ENCODE measurements at places on chromosomes 2 and 18.

DNA sequence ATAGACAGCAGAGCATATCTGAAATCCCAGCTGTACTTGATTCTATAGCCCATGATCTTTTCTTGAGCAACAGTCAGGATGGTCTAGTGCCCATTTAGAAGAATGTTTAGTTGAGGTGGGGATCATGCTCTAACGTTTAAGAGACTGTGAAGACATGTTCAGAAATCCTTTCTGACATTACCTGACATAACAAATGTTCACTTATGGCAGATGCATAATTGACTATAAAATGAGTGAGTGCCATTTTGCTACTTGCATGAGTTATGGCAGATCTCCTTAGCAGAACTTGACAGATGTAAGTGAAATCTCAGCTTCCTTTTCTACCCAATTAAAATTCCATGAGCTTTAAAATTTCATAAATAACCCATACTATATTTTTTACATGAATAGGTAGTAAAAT is 209.5 kb upstream of the MMADHC start:
- H3K27me3 ChIP-seq: no peaks in the 10 kb centered on the region
- no peak overlapping the region for H3K4me3 ChIP-seq
- no peak overlapping the region for H3K27ac ChIP-seq
- DNase-seq: no peak

- H3K4me3 ChIP-seq: no peak overlapping the region
- H3K27ac ChIP-seq: no peak overlapping the region
- no peaks in the 10 kb centered on the region for H3K36me3 ChIP-seq
- no peaks in the 10 kb centered on the region for H3K27me3 ChIP-seq
- peaks cover 5% of the 10 kb centered on the region for H3K4me1 ChIP-seq
- no peak for DNase-seq
Measured at GRCh38 chr2:160114020-160114419, 51.6 kb upstream of the PLA2R1 start.

DNA sequence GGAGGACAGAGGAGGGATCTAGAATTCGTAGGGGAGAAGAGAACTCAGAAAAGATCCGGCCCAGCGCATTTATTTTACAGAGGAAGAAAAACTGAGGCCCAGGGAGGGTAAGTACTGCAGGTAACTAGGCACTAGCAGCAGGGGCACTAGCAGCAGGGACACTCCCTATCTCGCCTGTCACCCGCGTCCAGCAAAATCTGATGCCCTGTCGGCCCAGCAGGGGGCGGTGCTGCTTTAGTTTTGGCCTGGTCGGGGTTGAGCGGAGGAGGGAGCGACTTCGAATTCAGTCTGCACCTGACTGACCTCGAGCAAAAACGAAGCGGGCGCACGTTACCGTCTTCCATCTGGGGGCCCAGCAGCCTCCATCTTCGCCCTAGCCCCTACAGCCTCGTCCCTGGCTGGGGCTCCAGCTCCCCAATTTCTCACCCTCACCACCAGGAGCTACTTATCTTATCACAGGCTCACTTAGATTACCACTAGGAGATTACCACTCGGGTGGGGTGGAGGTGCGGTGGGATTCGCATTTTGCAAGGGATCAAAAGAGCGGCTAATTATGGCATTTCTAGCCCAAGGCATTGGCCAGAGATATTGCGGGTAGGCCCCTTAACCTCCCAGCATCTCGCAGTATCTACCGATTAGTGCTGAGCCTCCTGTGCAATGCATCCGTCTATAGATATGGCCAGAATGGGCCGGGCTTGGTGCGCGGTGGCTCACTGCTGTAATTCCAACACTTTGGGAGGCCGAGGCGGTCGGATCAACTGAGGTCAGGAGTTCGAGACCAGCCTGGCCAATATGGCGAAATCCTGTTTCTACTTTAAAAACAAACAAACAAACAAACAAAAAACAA is 17.8 kb upstream of the CD8A start:
- no peaks in the 10 kb centered on the region for H3K36me3 ChIP-seq
- H3K4me1 ChIP-seq: no peaks in the 10 kb centered on the region
- peaks cover 57% of the 10 kb centered on the region for H3K27me3 ChIP-seq
- H3K27ac ChIP-seq: no peak overlapping the region
- peak overlapping the region; percentile 43 for H3K4me3 ChIP-seq
- peak; percentile 91 for DNase-seq

GRCh38 chr2:121501031-121501430 is 29.6 kb upstream of the RNU4ATAC start:
- H3K27ac ChIP-seq: no peak overlapping the region
- H3K4me3 ChIP-seq: no peak overlapping the region
- H3K27me3 ChIP-seq: no peaks in the 10 kb centered on the region
- no peak for DNase-seq

Measured in sigmoid colon (tissue), 7 donors.